NCI-H1436 treated with DMSO at 0.1 percent for 48 hours (cell line): ENCODE measurements at places on chromosomes 13 and 19.

DNA sequence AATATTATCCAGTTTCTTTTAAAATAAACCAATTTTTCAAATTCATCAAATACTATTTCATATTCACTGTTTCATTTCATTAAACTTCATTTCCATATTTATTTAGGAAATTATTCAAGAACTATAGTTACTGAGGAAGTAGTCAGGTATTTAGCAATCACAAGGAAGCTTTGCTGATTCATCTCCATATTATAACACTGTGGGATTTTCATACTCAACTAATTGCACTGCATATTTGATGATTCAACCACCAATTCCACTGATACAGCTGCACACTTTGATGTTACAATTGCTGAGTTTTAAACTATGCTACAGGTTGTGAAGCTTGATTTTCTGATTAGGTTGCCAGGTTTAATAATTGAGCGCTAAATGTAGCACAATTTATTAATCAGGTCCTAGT lies 556.8 kb upstream of the SLITRK1 start:
- no peak for DNase-seq

- no peak for DNase-seq
These were observed 56.6 kb upstream of the SPATA13 start for GRCh38 chr13:24103782-24104372.

GRCh38 chr13:32391101-32391619 lies 36.8 kb downstream of the N4BP2L1 start:
- no peak for DNase-seq

DNA sequence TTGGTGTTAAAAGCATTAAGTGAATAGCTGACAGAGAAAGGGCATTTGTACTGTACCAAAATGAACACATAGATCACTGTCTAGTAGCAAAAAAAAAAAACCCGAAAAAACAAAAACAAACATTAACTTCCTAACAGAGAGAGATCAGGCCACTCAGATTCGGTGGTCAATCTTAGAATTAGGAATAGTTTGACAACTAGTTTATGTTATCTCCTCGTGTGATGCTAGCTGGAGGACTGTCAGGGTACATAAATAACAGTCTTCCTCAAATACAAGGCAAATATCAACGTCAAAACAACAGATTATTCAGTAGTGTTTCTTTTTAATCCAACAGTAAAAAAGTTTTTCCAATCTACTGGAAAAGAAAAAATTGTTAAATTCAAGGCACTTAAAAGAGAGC lies 1.7 kb downstream of the ZMYM5 start:
- no peak for DNase-seq

DNA sequence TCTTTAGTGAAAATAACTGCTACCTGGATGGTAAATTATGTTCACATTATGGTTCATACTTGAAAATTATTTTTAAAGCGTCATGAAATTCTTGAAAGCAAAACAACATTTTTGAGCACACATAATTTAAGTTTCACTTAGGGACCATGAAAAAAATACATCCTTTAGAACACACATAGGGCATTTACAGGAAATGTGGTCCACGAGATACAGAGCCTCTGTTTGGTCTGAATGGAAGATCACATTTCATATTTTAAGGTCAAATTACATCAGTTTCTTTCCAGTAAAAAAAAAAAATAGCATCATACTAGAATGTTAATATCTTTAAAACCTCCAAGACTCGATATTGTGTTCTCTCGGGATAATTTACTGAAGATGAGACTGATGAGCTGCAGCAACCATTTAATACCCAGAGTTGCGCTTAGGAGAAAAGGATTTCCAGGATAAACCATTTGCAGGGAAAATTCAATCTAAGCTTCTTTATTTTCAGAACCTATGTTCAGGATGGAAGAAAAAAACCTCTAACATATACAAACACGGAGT lies 720.7 kb downstream of the DIAPH3 start:
- no peak for DNase-seq

- no peak for DNase-seq
These were observed 1.0 kb downstream of the HIF3A start for GRCh38 chr19:46297700-46298478.

DNA sequence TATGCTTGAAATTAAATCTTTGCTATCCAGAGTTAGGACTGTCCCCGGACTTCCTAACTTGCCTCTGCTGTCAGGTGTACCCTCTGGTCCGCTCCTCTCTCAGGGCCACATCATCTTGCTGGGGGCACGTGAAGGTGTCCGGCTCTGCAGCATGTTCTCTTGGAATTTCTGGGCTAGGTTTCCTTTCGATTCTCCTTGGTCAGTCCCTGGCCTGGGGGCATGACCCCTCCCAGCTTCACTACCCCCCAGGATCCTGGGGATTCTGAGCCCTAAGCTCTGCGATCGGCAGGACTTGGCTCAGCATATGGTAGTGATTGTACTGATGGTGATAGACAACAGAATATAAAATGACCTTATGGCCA lies 5.1 kb upstream of the GPI start:
- DNase-seq = no peak

GRCh38 chr13:75875450-75875849 lies 239.3 kb downstream of the LMO7 start:
- DNase-seq = no peak

GRCh38 chr13:114080739-114081561 lies 51.5 kb downstream of the RASA3 start:
- DNase-seq = no peak

DNA sequence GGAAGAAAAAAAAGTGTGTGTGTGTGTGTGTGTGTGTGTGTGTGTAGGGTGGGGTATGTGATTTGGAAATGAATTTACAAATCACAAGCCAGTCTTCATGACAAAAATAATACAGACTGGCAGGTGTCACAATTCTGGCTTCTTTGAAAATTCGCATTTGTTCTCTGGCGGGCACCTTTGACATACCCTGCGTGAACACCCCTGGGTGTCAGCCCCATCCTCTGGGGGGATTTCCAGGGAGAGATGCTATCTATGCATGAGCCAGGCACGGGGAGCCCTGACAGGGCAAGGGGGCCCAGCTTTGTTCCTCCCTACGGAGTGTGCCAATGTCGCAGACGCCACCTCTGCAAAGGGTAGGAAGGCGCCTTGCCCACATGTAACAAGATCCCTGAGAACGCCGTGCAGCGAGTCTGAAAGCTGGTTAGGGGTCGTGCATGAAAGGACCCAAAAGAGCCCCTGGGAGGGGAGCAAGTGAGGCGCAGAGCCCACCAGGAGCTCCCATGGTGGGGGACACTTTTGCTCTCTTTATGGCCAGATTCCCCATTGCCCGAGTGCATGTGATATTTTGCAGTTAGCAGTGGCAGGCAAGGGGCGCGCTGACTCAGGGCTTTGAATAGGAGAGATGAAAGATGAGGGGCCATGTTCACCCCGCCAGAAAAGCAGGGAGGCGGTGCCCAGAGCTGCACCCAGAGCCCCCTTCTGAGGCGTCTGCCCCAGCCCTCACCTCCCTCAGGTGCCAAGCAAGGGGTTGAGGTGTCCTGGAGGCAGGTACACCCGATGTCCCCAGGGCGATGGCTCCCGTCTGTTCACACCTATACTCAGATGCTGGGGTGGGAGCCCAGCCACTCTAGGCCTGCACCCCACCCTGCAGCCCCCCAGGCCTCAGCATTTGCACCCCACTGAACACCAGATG lies 45.3 kb downstream of the KLF2 start:
- DNase-seq = no peak

GRCh38 chr13:98299235-98299965 lies 122.3 kb upstream of the RNF113B start:
- DNase-seq = no peak

DNA sequence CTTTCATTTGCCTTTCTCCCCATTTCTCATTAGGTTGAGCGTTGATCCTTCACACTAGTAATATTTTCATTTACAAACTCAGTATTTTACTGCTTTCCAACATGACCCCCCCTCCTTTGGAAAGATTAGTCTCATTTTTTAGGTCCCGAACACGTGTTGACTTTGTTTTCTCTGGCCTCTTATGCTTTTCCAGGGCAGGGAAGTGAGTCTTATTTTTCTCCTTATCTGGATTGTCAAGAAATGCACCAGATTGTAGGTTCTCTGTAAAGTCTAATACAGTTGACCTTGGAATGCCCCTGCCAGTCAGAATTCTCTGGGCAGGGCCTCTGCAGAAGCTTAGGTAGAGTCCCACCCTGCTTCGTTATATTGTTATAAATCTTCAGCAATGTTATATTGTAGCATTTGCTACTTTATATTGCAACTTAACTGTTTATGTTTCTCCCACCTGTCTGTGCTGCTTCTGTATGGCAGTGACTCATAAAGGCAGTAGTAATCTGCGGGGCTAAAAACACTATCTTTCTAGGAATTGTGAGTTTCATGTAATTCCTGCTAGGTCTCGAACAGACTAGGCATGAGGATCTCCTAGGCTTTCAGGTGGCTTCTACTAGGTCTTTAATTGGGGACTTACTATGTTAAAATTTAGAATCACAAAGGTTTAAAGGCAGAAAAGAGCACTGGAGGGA lies 2.0 kb downstream of the TDRD3 start:
- no peak for DNase-seq

GRCh38 chr19:6126335-6126974 lies 9.0 kb upstream of the ACSBG2 start:
- peak; percentile 26 for DNase-seq

DNA sequence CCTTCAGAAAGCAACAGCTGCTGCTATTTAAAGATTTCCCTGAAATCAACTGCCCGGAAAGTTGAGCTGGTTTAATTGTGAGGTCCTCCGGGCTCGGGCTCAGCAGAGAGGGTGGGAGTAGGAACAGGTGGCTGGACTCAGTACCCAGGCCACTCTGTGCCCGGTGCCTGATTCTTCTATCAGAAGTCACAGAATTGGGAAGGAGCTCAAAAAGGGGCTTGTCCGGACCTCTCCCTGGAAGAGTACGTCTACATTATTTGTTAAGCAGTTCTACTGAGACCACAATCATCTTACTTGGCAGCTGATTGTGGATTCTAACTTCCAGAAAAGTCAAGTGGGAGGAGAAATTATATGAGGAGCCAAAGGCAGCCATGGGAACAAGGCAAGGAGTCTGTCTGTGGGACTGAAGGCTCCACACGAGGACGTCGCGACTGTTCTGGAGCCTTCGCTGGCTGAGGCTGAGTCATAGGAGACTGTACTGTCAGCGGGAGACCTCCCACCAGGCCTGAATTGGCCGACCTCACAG lies 91.7 kb upstream of the ANKRD10 start:
- DNase-seq = no peak

DNA sequence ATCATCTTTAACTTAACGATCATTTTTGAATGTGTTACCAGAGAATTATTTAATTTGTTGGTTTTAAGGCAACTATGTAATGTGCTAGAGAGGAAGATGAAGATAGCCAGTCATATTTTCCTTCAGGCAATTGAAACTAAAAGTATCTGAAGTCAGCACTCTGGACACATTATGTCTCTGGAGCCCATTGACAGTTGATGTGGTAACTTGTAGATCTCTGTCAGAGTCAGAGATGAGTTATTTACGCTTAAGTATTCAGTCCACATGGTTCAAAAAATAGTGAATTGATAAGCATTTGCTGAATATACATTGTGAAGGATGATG lies 2.1 kb downstream of the ZMYM2 start:
- no peak for DNase-seq

DNA sequence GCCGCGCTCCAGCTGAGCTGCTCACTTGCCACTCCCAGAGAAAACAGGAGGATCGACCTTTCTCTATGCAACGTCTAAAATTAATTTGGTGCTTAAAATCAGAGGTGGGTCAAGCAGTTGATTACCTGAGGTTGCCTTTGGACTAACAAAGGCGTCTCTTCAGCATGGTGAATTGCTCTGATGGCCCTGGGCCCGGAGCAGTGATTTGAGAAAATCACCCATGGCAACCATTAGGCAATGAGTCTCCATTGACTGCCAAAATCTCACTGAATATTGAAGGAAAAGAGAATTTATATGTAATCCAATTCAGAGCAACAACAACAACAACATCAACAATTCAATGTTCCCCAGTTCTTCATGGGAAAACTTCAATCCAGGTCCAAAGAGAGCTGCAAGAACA lies 61.8 kb downstream of the IRS2 start:
- no peak for DNase-seq

DNA sequence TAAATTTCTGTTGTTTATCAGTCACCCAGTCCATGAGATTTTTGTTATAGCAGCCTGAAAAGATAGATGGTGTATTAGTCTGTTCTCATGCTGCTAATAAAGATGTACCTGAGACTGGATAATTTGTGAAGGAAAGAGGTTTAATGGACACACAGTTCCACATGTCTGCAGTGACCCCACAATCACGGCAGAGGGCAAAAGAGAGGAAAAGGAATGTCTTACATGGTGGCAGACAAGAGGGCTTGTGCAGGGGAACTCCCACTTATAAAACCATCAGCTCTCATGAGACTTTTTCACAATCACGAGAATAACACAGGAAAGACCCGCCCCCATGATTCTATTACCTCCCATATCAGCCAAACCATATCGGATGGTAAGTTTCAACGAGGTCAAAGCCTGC lies 309.2 kb downstream of the LIG4 start:
- DNase-seq = no peak

DNA sequence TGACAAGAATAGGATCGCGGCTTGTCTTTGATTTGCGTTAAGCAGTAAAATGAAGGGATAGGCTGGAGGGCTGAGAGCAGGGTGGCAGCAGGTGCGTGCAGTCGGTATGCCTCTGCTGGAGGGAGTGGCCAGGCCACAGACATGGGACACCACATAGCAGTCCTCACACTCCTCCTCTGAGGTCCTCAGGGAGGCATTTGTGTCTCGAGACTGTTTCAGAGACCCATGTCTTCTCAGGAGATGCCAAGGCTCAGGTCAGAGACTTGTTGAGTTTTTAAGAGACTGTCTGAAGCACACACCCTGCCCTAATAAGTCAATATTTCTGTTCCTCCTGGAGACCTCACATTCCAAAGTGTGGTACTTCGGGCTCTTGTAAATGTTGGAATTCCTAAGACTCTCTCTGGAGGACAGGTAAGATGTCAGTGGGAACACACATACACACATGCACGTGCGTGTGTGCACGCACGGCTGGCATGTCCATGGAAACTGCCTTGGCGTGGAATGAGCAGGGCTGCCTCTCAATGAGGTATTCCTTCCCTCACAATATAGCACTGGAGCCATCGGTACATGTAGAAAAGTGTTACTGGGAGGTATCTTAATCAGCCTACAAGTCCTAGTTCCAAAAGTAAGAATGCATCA lies 46.4 kb downstream of the COL4A2 start:
- DNase-seq = no peak

DNA sequence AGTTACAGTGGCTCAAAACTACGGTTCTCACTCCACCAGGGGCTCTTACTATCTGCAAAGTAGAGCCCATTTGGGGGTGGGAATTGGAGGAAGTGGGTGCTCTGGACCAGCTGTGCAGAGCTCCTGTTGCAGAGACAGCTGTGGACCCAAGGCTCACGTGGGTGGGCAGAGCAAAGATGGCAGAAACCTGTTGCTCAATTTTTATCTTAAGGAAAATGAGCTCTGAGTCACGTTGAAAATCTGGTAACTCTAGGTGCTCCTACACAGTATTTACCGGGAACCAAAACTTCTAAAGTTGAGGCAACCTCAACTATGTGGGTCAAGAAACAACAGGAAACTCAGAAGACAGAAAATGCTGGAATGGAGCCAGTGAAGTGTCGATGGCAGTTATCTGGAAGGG lies 30.2 kb upstream of the SLC15A1 start:
- no peak for DNase-seq

- DNase-seq = peak; percentile 92
These were observed 269.0 kb downstream of the FGF14 start for GRCh38 chr13:102132777-102133295.

- no peak for DNase-seq
These were observed 1590.0 kb upstream of the PCDH20 start for GRCh38 chr13:63005625-63006024.
